ENCODE measurements at places on chromosomes 4 and X.

DNA sequence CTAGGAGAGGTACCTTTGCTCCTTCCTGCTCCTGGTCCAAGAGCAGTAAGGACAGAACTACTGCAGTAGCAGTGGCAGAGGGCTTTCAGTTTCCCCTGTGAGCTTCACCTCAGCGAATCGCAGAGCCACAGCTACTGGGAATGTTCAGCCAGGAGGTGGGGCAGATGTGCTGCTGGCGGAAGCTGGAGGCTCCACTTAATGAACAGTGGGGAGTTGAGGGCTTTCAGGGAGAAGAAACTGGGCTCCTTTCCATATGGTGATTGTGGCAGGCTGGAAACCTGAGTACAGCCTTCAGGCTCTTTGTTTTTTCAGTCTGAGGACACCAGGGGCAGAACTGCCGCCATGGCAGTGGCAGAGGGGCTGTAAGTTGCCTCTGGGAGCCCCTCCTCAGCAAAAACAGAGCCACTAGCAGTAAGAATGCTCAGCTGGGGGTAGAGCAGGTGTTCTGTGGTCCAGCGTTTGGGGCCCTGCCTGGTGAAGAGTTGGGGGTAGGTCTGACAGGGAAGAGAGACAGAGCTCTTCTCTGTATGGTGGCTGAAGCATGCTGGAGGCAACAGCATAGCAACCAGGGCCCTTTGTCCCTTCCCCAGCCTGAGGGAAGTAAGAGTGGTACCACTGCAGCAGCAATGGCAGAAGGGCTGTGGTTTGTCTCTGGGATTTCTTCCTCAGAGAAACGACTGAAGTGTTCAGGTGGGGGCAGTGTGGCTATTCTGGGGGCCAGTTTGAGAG is 106.0 kb upstream of the GRXCR1 start:
- no peak for DNase-seq

- DNase-seq = no peak
These were observed 637.6 kb upstream of the GNPDA2 start for GRCh38 chr4:45363931-45364330.

GRCh38 chrX:8743126-8743732 is 11.3 kb upstream of the ANOS1 start:
- peak; percentile 44 for DNase-seq

- no peak for DNase-seq
These were observed 297.6 kb downstream of the IL15 start for GRCh38 chr4:141933978-141934377.

GRCh38 chr4:140937866-140938265 is 181.7 kb upstream of the TBC1D9 start:
- no peak for DNase-seq

- DNase-seq = no peak
These were observed 3.5 kb upstream of the FGFR3 start for GRCh38 chr4:1789552-1789951.

- no peak for DNase-seq
These were observed 63.7 kb downstream of the FAM13A start for GRCh38 chr4:88993246-88993645.

GRCh38 chr4:24799544-24800324 is 4.4 kb downstream of the SOD3 start:
- DNase-seq = no peak

- no peak for DNase-seq
These were observed 12.0 kb upstream of the PLS3 start for GRCh38 chrX:115549008-115549407.

GRCh38 chrX:69107231-69107739 is 58.0 kb downstream of the PJA1 start:
- no peak for DNase-seq

GRCh38 chr4:157079441-157079840 is 3.5 kb downstream of the GLRB start:
- DNase-seq = no peak

DNA sequence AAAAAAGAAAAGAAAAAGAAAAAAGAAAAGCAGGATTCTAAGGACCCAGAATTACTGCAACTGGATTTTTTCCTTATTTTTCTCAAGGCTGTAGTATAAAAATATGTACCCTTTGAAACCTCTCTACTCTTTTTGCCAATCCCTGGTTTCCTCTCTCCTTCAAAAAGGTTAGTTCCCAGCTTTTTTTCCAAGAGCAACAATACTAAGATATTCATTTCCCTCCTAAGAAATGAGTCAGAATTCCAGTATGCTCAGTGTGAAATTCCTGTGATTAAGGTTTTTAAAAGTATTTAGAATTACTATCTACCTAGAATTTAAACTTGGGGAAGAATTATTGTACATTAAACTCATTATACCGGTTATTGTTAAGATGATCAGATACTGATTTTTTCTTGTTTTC is 22.0 kb downstream of the SMIM14 start:
- no peak for DNase-seq

DNA sequence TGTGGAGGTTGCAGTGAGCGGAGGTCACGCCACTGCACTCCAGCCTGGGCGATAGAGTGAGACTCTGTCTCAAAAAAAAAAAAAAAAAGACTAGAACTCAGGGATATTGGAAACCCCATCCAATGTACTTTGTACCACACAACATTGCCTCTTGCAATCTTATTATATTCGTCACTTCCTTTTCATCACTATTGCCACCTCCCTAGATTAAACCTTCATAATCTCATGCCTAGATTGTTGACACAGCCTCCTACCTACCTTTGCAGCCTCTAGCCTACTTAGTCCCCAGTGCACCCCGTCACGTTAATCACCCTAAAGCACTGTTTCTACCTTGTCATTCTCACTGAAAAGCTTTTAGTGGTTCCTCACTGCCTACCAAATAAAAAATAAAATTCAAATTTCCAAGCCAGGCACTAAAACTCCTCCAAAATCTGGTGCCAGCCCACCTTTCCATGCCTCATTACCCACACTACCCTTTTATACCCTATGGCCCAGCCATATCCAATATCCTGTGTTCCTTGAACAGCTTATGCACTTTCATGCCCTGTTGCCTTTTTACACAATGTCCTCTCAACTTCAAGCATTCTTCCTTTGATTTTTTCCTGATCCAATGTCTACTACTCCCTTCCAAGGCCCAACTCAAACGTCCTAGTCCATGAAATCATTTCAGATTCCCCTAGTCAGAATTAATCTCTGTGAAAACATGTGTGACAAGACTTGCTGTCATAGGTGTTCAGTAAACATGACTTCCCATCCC is 23.6 kb upstream of the GJB1 start:
- no peak for DNase-seq

- no peak for DNase-seq
These were observed 6.7 kb upstream of the FAM200B start for GRCh38 chr4:15674926-15675325.

DNA sequence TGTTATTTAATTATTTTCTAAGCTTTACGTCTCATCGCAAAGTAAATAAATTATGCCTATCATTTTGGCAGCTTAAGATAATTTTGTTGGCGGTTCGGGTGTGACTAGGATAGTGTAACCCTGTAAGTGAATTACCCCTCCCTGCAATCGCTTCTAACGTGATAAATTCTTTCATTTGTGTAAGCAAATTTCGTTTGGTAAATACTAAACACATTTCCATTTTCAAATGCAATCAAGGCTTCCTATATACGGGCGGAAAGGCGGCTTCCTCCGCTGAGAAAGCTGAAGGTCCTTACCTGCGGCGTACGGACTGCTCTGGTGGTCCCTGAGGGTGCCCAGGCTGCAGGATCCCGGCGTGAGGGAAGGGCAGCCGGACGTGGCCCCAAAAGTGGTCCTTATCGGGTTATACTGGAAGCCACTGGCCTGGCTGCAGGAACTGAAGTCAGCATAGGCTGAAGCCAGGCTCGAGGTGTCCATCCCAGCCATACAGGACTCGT is 403 bp downstream of the PHOX2B start:
- no peak for DNase-seq

- DNase-seq = no peak
These were observed 2.8 kb downstream of the RENBP start for GRCh38 chrX:153941336-153942252.

GRCh38 chr4:87499403-87500091 is 29.6 kb downstream of the SPARCL1 start:
- DNase-seq = no peak

- no peak for DNase-seq
These were observed 7.3 kb downstream of the TSR2 start for GRCh38 chrX:54447461-54447860.

DNA sequence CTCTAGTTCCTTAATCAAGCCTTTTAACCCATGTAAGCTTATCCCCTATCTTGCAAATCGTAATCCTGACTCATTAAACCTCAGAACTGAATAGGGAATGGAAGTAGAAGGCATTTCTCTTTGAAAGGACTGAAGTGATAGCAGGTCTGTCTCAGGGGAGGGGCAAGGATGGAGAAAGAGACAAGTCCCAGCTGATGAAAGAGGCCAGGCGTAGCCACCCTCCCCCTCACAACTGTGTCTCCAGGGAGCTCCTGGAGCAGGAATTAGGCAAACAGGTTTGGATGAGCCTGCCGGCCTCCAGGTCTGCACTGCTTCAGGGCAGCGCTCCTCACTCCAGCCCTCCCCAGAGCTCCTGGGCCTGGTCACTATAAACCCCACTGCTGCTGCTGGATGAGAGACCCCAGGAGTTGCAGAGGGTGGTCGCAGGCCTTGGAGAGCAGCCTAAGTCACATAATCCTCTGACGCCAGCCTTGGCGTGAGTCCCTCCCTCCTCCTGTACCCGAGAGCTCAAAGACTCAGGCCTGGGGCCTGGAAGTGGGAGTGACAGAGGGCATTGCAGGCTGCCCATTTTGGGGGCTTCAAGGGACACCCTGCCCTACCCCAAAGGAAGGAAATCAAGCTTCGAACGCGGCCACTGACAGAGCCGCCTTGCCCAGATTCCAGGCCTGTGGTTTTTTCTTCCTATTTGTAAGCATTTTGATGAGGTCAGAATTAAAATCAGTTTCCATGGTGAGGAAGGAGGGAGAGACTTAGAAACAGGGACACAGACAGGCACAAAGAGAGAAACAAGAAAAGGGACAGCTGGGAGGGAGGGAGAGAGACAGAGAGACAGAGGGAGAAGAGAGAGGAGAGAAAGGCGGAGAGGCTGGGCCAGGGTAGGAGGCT is 21.2 kb upstream of the MSX1 start:
- DNase-seq = no peak

DNA sequence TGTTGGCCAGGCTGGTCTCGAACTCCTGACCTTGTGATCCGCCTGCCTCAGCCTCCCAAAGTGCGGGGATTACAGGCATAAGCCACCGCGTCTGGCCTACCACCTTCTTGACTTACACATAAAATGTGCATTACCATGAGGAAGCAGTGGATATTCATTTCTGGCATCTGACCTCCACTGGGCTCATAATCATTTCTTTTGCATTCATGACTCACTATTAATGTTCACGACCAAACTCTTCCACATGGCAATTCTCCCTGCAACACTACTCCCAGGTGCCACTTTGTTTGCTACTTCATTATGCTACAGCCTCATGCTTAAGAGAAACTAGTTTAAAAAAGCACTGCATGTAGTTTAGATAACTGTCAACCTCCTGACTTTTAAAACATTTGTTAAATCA is 22.7 kb downstream of the RASGEF1B start:
- DNase-seq = no peak

DNA sequence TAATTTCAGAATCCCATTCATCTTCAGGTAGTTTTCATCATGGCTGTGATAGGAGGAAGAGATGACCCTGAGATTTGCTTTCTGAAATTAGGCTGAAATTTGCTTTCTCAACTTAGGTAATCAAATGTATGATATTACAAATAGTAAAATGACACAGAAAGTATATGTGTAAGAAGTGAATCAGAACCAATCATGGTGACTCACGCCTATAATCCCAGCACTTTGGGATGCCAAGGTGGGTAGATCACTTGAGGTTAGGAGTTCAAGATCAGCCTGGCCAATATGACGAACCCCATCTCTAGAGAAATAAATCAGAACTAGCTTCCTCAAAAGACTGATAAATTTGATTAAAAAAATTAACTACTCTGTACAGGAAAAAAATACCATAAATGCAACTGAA is 555.4 kb downstream of the STPG2 start:
- DNase-seq = no peak

GRCh38 chr4:76712564-76712963 is 185.4 kb downstream of the SOWAHB start:
- DNase-seq = no peak

- no peak for DNase-seq
These were observed 27.1 kb upstream of the SCRG1 start for GRCh38 chr4:173426064-173426463.

- no peak for DNase-seq
These were observed 82.5 kb downstream of the GASK1B start for GRCh38 chr4:158090323-158090722.

Measured in stimulated activated CD4-positive, alpha-beta T cell treated with anti-CD3 and anti-CD28 coated beads, TNF-alpha, amount 100 ng/mL, for 1 hour (primary cell).